ENCODE measurements at places on chromosomes 2 and 18.

GRCh38 chr2:134721596-134721995 is 2.8 kb upstream of the TMEM163 start:
- no peak for DNase-seq

DNA sequence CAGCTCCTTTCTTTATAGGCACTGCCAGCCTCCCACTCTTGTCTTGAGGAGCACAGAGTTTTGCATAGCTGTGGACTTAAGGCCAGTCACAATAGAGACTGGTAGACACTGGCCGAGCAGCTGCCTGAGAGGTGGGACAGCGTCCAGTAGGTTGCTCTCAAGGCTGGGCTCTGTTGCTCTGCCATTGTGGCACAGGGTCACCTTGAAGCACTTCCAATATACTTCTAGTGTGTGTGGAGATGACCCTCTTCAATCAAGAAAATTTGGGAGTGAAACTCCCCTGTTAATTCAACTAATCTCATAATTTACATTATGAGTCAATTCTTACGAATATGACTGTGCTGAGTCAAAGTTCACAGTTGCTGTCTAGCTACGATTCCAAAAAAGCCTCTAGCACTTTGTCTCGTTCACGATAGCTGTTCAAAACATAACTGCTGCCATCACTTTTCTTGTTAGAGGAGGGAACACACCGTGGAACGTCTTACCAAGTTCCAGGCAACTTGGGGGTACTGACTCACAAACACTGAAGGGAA is 636.2 kb downstream of the EPHA4 start:
- DNase-seq = no peak

DNA sequence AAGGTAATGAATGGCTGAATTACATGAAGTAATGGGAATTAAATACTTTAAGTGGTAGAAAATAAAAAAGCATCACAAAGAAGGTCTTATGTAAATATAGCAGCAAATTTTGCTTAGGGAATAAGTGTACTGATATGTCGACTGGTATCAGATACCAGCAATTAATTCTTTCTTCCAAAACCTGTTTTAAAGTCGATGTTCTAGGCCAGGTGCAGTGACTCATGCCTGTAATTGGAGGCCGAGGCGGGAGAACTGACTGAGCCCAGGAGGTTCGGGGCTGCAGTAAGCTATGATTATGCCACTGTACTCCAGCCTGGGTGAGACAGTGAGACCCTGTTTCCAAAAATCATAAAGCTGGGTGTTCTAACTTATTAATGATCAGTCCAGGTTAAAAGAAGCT is 30.3 kb downstream of the SP3 start:
- DNase-seq = peak; percentile 17

DNA sequence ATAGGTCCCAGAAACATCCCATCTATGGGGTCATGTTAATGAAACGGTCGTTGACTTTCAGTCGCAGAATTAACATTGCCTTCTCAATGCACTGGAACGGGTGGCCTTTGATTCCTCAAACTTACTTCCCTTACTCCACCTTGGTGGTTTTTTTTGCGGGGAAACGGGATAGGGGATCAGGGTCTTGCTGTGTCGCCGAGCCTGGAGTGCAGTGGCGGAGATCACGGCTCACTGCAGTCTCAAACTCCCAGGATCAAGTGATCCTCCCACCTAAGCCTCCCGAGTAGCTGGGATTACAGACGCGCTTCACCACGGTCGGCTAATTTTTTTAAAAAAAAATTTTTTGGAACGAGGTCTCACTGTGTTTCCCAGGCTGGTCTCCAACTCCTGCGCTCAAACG is 754 bp downstream of the ATG16L1 start:
- DNase-seq = no peak
